ENCODE measurements at places on chromosomes 2 and 18.
A peak's percentile ranks its signal among the peaks of the same experiment; 100 is the strongest.

GRCh38 chr2:65999103-65999502 lies 435.8 kb upstream of the MEIS1 start:
- DNase-seq = peak; percentile 22

DNA sequence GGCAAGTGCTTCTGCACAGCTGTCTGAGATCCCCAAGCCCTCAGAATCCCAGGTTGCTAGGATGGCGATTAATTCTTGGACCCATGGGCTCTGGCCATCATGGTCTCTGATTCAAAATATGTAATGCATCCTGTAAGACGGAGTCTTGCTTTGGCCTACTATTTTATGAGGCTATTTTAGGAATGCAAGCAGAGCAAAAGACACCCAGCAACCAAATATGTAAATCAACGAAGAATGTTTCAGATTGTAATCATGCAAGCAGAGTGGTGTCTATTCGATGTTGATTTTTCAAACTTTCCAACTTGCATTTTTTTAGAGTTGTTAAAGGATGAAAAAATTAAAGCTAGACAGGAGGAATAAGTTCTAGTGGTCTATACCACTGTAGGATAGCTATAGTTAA lies 154.8 kb downstream of the COL6A3 start:
- no peak for DNase-seq

DNA sequence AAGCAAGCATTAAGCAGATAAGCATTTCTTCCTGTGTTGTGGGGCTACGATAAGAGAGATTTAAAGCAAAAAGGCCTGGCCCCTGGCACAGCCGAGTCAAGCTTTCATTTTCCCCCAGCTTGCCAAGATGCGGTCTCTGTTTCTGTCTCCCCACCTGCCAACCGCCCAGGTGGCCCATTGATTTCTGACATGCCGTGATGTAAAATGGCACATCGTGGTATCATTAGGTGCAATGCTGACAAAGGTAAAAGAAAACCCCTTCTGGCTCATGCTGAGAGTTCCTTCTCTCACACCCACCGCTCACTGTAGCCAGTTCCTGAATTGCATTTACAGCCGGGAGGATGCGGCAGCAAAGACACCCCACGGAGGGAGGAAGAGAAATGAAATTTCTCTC lies 62.8 kb downstream of the BOD1L2 start:
- DNase-seq = peak; percentile 88

DNA sequence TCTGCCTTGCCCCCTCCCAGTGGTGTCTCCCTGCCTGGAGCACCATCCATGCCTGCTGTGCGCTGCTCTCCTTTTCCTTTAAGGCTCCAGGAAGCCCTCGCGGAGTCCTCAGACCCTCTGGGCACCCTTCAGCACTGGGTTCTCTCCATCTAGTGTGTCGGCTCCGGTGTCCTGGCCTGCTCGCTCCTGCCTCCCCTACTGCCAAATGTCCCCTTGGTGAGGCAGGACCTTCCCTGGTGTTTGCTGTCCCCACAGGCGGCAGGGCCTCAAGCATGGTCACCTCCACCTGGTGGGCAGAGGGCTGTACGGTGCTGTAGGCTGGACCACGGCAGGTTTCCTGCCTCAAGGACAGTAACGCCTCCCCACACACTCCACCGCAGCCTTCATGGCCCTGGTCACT lies 90.2 kb downstream of the DGKD start:
- no peak for DNase-seq

- peak; percentile 36 for DNase-seq
Measured at GRCh38 chr2:43083710-43084698, 142.4 kb downstream of the ZFP36L2 start.

GRCh38 chr18:76263046-76264005 lies 231.7 kb downstream of the ZNF516 start:
- no peak for DNase-seq

DNA sequence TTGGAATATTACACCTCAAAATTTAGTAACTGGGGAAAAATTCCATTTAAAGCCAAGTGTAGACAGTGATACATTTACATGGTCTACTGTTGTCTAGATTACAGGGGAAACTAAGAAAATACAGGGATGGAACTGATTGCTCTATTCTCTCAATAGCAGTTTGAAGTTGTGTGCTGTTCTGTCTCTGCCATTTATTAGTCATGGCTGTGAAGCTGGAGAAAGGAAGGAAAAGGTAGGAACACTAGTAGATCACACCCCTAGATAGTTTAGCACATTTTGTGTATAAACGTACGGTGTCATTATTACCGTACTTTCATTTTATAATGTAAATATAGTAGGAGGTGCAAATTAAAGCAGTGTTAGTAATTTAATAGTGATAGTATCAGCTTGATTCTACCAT lies 170.5 kb downstream of the PHLPP1 start:
- no peak for DNase-seq

- DNase-seq = no peak
Measured at GRCh38 chr18:11669948-11670275, 19.2 kb upstream of the GNAL start.

- no peak for DNase-seq
Measured at GRCh38 chr2:74009577-74009976, 24.9 kb downstream of the TET3 start.

- DNase-seq = no peak
Measured at GRCh38 chr2:24618680-24619079, 127.6 kb downstream of the NCOA1 start.

DNA sequence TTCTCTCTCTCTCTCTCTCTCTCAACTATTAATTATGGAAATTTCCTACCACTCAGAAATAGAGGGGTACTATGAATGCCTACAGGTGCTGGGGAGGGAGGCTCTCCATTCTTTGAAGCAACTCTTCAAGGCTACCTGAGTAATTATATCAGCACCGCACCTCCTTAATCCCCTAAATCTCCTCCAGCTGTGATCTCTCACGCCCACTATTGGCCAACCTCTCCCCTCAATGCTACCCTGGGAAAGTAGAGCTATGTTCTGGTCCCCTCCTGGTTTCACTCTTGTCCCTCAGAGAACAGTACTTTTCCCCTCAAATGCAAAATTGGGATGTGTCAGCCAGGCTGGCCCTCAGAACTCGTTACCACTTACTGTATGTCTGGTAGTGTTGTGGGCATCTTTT lies 1.6 kb downstream of the MOCOS start:
- no peak for DNase-seq

DNA sequence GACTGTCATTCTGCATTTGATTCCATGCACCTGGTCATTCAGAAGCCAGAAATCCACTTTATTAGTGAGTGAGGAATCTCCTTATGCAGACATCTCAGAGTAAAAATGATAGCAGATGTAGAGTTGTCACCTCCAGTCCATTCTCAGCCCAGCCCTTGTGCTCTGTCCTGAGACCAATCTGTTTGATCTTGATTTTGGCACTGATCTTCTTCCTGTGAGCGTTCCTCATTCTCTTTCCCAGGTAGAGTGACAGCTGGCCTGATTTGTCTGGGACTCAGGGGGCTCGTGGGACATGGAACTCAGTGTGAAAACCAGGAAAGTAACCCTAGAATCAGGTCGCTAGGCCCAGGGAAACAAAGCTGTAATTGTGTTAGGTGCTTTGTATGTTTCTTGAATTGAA lies 8.9 kb downstream of the ARHGAP25 start:
- DNase-seq = peak; percentile 9

GRCh38 chr2:11681722-11682589 lies 12.0 kb upstream of the NTSR2 start:
- DNase-seq = no peak

DNA sequence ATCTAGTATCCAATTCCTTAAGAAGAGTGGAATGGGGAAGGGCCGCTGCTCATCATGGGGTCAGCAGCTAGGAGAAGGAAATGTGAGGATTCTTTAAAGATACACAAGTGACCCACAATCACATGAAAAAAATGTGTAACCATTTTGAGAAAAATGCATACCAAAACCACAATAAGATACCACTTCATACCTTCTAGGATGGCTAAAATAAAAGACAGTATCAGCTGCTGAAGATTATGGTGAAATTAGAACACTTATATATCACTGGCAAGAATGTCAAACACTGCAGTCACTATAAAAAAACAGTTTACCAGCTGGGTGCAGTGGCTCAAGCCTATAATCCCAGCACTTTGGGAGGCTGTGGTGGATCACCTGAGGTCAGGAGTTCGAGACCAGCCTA lies 67.9 kb downstream of the C2orf74 start:
- DNase-seq = no peak

DNA sequence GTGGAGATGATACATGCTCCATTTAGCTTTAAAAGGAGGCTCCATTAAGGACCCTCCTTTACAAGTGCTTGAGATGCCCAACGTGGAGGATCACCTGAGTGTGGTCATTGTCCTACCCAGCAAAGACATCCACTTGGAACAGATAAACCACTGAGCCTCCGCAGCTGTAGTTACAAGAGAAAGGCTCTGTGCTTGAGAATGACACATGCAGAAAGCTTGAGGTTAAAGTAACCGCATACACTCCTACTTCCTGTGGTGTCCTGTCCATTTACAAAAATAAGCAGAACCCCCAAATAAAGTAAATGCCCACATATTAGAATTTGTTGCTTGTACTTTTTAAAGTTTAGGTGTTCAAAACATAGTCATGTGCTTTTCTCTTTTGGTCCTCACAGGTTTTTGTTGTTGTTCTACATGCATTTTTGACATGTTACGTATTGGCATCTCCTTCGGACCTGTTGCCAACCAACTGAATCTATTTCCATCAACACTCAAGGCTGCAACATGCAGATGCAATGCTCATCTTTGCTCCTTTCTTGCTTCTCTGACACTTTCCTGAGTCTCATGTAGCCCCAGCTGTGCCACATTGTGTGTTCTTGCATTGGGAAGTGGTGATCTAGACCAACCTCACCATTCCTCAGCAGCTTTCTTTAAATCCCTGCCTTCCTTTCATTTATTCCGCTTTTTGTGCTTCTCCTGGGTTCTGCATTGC lies 56.0 kb downstream of the SERPINB7 start:
- DNase-seq = no peak

DNA sequence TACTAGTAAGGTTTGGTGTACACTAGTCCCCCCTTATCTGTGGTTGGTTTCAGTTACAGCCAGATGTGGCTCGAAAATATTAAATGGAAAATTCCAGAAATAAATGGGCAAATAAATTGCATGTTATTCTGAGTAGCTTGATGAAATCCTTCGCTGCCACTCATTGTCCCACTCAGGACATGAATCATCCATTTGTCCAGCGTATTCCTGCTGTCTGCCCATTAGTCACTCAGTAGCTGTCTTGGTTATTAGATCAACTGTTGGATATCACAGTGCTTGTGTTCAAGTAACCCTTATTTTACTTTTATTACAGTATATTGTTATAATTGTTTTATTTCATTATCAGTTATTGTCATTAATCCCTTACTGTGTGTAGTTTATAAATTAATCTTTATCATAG lies 21.7 kb downstream of the ZDBF2 start:
- no peak for DNase-seq

GRCh38 chr2:233147136-233147828 lies 87.1 kb downstream of the INPP5D start:
- peak; percentile 30 for DNase-seq

- DNase-seq = peak; percentile 79
Measured at GRCh38 chr2:227106845-227107759, 56.9 kb downstream of the COL4A4 start.

GRCh38 chr2:195652911-195653310 lies 4.1 kb upstream of the SLC39A10 start:
- no peak for DNase-seq
